ENCODE measurements at places on chromosomes 3 and 15.

GRCh38 chr15:91192285-91192684, 92.2 kb downstream of the SV2B start:
- DNase-seq = no peak

- DNase-seq = no peak
Measured at GRCh38 chr3:60703008-60703407, 548.2 kb downstream of the FHIT start.

- DNase-seq = no peak
Measured at GRCh38 chr3:71078199-71078598, 505.3 kb downstream of the FOXP1 start.

DNA sequence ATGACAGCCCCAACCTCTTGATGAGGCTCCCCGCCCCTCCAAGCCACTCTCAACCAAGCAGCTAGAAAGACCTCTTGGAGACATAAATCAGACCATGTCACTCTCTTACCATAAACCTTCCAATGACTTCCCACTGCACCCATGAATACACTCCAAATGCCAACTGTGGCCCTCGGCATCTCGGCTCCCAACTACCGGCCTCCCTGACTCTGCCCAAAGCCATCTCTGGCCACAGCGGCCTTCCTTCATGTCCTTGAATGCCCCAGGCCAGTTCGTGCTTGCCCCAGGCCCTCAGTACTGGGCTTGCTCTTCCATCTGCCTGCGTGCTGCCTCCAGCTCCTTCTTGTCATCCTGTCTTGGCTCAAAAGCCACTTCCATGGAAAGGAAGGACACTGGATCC, 32.0 kb downstream of the HCN4 start:
- DNase-seq = no peak

- DNase-seq = no peak
Measured at GRCh38 chr3:128123156-128123537, 465 bp downstream of the RUVBL1 start.

All from activated naive CD8-positive, alpha-beta T cell treated with anti-CD3 and anti-CD28 coated beads, Interleukin-2, amount 50 U/mL, for 16 hours (primary cell).